HCT116 (cell line): ENCODE measurements at places on chromosomes 6 and 20.

DNA sequence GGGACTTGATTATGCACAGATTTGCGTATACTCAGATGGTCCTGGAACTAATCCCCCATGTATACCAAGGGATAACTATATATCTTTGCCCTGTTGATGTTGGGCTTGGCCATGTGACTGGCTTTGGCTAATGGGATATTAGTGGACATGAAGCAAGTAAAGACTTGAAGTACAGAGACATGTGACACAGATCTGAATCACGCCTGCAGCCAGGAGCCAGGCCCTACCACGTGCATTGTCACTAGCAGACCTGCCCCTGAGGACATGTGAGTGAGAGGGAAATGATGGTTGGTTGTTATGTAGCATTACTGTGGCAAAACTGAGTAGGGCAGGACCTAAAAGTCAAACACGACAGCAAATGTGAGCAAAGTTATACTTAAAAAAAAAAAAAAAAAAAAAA, 155.7 kb downstream of the AKAP7 start:
- no peak for DNase-seq

DNA sequence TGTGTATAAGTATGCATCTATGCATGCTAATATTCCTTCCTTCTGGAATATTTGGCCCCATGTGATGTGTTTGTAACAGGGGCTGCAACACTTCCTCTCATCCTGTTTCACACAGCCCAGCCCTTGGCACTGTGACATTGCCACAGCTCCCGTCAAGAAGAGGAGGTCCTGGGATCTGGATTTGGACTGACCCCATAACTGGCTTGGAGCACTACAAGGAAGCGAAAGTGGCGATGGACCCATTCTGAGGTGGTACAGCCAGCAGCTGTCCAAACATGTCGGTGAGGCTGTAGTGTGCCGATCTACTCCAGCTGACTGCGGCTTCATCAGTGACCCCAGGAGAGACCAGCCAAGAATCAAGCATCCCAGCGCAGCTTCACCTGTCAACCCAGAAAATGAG, 18.2 kb downstream of the SYNDIG1 start:
- no peak for DNase-seq

GRCh38 chr20:48661575-48662455, 166.0 kb downstream of the PREX1 start:
- DNase-seq, result no peak

GRCh38 chr6:80425089-80425823, 318.8 kb downstream of the BCKDHB start:
- DNase-seq, result no peak

GRCh38 chr6:3297006-3297405, 38.3 kb downstream of the PSMG4 start:
- DNase-seq, result no peak

- no peak for DNase-seq
Measured at GRCh38 chr6:16129623-16130401, 926 bp downstream of the MYLIP start.
